ENCODE measurements at places on chromosomes 16 and 17.

GRCh38 chr16:85798901-85799496 lies 345 bp downstream of the EMC8 start:
- no peak for DNase-seq

- no peak for DNase-seq
Measured at GRCh38 chr17:49715216-49715615, 7.5 kb upstream of the SLC35B1 start.

DNA sequence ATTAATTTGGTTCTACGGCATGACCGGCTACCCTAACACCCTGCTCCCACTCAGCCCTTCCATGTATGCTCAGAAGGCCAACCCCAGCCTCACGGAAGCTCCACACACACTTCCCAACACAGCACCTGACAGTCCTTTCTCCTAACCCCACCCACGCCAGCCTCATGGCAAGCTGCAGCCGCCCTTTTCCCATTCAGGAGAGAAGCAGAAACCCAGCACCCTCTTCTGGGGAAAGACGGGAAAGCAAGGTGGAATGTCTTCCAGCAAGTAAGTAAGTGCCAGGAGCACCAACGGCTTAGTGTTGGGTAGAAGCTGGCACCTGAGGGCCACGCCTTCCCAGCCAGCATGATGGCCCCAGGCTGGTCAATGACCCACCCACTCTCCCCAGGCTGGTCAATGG lies 32.1 kb downstream of the ABR start:
- no peak for DNase-seq

DNA sequence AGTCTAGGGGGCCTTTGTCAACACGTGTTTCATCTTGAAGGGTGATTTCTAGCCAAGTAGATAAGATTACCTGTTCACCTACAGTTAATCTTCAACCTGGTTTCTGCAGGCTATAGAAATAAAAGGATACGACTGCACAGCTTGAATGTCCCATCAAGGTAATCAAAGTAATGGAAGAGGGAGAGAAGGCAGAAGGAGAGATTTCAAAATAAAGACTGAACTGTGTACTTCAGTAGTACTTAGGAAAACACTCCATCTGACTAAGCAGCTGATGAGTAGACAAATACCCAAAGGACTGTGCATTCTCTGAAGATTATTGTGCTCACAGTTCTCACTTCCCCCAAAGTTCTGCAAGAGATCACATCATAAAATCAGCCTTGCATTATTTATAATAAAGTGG lies 5.8 kb upstream of the RFFL start:
- DNase-seq, result no peak

- DNase-seq, result no peak
Measured at GRCh38 chr16:70493802-70494201, 29.6 kb downstream of the COG4 start.

GRCh38 chr16:51030516-51030915 lies 120.6 kb downstream of the SALL1 start:
- no peak for DNase-seq

- DNase-seq, result no peak
Measured at GRCh38 chr17:7479213-7480088, at the start of gene ZBTB4. Gene ZBTB4, minus strand, starts transcription at chr17:7479631. Its CDS starts 12,830 bp downstream, at chr17:7466801.

DNA sequence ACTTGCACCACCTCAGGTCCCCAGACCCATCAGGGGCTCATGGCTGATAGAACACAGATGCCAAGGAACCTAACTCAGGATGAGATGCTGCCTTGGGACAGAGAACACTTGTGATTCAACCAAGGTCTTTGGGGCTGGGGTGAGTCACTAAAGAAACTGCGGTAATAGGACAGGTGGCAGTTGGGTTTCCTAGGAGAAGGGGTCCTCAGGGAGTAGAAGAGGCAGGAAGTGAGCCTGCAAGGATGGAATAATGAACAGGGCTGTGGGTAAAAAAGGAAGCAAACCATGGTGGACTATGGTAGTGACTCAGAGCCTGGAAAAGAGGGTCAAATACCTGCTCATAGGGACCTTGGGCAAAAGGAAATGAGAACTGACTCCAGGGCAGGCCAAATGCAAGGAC lies 6.5 kb upstream of the PNPO start:
- no peak for DNase-seq

DNA sequence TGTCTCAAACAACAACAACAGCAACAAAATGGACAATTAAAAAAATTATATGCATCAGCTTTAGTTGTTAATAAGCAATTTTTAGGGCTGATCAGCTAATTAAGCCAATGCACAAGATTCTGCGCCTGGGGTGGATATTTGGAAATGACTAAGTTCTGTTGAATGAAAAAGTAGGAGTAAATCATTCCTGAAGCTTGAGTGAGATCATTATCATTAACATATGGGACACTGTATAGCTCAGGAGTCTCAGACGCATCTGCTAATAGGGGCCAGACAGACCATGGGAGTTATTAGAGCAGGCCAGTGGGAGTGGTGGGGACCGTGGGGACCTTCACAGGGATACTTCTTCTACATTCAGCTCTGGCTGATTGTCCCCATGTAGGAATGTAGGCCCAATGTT lies 22.8 kb downstream of the IRX5 start:
- no peak for DNase-seq

GRCh38 chr17:19369846-19370492 lies 7.4 kb upstream of the B9D1 start:
- no peak for DNase-seq

GRCh38 chr17:38603786-38604478 lies 1.8 kb downstream of the SRCIN1 start:
- DNase-seq, result no peak

- DNase-seq, result no peak
Measured at GRCh38 chr16:26070302-26071100, 378.7 kb downstream of the HS3ST4 start.

DNA sequence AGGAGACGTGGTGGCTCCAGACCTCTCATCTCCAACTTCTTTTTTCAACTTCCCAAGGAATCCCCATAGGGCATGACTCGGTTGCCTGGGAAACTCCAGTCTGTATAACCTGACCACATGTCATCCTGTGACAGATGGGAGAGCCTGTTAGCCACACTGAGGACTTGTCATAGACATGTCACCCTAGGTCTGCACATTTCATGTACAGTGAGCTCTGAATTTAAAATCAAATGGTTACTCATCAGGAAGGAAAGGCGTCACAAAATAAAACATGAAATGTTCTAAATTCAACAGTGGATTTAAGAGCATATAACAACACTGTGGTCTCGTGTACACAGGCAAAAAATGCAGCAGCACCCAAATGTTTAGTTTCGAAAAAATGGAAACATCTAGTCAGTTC lies 22.2 kb upstream of the ADAMTS18 start:
- no peak for DNase-seq
